Left lobe of liver (tissue), 2 donors: ENCODE measurements at places on chromosomes 13 and 19. TPM values are rescaled to one million over a fixed set of nuclear protein-coding genes. Genes with fewer than 3 reads are reported as not detected.

Gene PRX
- total RNA-seq = 0.70 TPM

Gene RFPL4A
- total RNA-seq = 1.0 TPM

Gene SBK2
- not detected for total RNA-seq

Gene GZMM
- total RNA-seq = 0.33 TPM

Gene ADGRL1
- total RNA-seq = 1.3 TPM

Gene NCAN
- 0.20 TPM for total RNA-seq

Gene CALR3
- total RNA-seq = not detected

Gene KLK2
- total RNA-seq = not detected

Gene SULT2A1
- total RNA-seq = 347 TPM

Gene SMAD9
- 0.70 TPM for total RNA-seq

Gene TMEM221
- 0.15 TPM for total RNA-seq

Gene CEACAM7
- total RNA-seq = not detected

Gene CNFN
- not detected for total RNA-seq

Gene MEIOSIN
- not detected for total RNA-seq

DNA sequence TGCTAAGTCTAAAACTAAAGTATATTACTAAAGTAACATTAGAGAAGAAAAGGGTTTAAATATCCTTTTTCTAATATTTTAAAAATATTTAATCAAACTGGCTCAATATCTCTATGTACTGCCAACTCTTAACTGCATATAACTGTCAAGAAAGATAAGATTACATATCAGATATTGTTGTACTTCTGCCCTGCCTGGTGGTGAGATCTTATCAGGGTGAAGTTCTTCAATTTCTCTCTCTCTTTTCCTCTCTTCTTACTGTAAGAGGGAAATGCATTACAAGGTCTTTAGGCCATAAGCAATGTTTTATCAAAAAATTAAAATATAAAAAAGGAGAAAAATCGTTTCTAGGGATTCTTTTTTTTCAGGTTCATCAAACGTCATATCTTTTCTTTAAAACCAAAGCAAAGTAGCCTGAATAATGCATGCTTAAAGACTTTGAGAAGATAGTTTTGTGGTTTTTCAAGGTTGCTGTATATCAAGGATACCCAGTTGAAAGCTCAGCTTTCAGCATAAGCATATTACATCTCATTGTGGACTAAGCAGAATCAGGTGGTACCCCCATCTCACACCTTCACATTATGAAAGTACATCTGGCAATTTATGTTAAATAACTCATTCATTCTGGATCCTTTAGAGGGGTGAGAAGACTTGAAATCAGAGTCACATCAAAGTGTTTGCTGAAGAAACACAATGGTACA is 1625.7 kb upstream of the SLC10A2 start:
- DNase-seq = no peak

- DNase-seq = no peak
Measured at GRCh38 chr13:50085063-50085462, 69.8 kb downstream of the KCNRG start.

DNA sequence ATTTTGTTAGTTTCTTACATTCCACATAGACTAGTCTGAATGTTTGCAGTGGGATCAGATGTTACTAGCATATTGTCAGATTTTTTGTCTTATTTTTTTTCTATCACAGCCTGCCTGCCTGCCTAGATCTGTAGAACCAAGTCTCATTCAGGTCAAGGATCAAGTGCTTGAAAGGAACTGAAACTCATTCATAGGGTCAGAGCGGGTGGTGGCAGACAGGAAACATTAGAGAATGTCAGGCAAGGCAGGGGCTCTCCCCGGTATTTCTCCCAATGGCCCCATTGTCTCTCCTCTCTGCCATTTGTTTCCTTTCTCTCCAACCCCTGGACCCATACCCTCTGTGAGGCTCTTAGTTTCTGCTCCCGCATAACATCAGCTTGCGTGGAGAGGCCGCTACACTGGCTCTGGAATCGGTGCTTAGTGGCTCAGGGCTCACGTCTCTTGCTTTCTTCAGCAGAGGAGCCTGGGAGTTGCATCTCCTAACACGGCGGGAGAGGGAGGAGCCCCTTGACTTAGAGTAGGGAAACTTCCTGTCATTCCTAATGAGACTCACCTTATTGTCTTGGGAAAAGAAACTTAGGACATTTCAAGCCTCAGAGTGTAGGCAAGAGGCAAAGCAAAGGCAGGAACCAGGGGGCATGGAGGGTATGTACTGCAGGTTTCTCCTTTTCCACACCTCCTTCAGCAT is 35.6 kb upstream of the SPATA13 start:
- DNase-seq = no peak

DNA sequence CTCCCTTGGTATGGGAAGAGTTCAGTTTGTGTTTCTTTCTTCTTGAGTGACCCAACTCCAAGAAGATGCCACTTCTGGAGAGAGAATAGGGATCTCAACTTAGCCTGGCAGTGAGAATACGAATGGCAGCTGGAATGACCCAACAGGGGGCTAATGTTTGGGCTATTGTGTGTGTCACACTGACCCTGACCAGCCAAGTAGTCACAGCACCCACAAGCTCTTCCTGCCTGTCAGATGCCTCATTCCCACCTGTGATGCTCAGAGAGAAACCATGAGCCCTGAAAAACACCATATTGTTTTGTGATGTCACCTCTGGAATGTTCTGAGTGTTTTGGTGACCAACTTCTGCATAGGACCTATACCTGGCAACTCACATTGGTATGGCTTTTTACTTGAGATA is at the start of gene CBY2:
Gene CBY2, plus strand, starts transcription at position 233 of the 400 bp plus-strand sequence. Its CDS starts 71 bp downstream, at position 304.
- no peak for DNase-seq

DNA sequence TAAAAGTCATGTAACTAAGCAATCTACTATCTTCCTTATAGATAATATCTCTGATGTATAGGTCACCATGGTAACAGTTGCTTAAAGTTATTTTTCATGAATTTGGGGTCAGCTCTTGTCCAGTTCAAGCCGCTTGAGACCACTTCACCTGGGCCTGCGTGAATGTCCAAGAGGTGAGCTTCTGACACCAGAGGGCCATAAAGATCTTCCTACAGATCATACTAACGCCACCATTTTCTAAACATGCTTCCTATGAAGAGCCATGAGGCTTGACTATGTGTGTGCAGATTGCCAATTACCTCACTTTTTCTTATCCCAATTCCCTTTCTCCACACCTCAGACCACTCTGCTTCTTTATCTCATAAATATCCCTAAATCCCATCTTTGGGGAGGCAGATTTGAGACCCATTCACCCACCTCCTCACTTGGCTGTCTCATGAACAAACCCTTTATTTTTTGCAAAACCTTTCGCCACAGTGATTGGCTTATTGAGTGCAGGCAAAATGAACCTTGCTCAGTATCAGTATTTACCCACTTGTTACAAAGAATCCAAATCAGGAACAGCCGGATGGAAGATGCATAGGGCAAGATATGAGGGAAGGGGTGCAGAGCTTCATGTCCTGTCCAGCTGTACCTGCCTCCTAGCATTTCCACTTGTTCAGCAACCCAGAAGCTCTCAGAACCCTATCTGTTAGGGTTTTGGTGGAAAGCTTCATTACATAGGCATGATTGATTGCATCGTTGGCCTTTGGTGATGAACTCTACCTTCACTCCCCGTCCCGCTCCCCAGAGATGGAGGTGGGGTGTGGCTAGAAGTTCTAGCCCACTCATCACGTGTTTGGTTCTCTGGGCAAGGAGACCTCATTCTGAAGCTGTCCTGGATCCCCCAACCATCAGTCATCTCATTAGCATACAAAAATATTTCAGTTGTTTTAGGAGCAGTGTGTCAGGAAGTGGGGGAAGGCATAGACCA is 34.2 kb downstream of the FAM187B start:
- DNase-seq = peak; percentile 66

DNA sequence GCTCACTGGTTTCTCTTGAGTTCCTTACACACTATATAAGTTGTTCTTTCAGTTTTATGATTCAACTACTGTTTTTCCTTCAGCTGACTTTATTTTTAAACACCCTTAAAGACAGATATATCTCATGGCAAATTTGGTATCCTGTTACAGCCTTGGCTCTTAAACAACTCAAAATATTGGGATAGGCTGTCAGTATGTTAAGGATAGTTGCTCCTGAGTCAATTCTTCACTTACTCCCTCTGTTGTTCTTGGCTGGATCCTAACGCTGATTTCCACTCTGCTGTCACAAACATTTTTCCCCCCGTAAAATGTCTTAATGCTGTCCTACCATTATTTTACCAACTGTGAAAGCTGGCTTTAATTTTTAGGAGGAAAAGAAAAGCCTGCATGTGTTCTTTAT is 1.2 kb downstream of the KCNRG start:
- DNase-seq = no peak

GRCh38 chr13:85194482-85194881 is 604.7 kb downstream of the SLITRK6 start:
- DNase-seq = no peak

DNA sequence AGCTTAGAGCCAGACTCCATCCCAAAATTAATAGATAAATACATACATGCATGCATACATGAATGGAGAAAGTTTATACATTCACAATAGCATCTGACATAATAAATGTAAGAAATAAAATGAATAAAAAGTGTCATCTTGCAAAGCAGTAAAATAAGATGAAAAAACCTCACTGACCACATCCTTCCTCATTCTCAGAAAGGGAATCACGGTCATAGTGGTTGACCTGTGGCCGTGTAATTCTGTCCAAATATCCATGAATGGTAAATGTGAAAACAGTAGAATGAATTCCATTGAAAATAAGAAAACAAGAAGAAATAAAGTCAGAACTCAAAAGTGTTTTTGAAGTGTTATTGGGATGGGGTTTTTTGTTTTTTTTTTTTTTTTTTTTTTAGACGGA is 9.8 kb upstream of the CDC42EP5 start:
- DNase-seq = no peak

GRCh38 chr13:104936304-104936703 is 1599.2 kb downstream of the EFNB2 start:
- no peak for DNase-seq

- no peak for DNase-seq
Measured at GRCh38 chr13:66933994-66934393, 296.1 kb downstream of the PCDH9 start.

GRCh38 chr13:33840402-33840801 is 22.5 kb downstream of the RFC3 start:
- DNase-seq = no peak

DNA sequence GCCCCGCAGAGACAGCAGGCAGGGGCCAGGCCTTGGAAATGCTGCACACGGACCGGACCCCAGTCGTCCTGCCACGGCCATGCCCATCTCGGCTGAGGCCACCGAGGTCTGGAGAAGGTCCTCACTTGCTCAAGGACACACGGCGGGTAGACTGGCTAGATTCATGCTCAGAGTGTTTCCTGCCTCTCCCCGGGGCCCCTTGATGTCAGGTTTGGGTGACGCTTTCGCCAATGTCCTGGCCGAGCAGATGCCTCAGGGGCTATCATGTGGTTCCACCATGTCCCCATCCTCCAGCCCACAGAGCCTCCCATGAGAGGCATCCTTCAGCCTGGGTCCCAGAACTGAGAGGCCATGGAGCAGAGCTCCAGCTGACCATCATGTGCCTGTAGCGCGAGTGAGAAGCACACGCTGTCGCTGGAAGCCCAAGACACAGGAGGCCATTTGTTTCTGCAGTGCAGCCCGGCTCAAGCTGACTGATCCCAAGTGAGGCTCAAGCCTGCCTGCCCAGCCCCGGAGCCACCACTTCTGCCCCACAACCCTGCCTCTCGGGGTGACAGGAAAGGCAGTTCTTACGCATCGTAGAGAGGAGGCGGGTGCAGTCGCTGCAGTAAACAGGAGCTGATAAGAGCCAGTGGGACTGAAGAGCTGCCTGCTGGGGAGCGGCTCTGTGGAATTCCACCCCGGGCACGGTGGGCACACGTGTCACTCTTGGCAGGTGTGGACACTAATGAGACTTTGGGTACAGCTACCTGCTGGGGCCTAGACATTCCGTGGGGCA is 53.9 kb upstream of the GAS6 start:
- peak; percentile 18 for DNase-seq

DNA sequence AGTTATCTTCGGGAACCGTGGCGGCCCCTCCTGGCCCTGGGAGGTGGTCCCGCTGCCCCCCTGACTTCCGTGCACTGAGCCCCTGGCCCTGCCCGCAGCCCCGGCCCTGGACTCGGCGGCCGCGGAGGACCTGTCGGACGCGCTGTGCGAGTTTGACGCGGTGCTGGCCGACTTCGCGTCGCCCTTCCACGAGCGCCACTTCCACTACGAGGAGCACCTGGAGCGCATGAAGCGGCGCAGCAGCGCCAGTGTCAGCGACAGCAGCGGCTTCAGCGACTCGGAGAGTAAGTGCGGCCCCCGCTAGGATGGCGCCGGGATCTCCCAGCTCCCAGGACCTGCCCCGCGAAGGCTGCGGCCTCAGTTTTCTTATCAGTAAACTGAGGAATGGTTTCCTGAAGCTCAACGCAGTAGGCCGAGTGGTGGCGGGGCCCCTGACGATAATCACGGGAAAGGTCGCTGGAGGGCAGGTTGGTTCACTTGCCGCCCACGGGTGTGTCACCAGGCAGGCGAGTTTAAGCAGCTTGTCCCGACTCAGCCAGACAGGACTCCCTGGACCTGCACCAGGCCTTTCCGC is 924 bp downstream of the RGCC start:
- DNase-seq = peak; percentile 55

DNA sequence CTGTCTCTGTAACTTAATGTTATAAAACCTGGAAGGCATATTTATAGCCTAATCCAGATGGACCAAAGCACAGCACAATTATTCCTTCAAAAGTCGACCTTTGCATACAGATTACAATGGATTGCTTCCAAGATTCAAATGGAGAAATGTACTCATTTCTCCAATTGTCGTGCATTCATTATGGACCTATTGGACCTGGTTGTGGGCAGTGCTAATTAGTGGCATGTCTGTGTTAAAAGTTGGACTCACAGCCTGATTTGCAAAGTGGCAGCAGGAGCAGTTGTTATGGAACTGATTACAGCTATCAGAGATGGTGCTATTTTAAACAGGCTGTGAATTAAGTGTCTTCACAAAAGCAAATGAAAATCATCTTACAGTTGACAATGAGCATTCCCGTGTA is 1529.3 kb upstream of the SLC10A2 start:
- DNase-seq = no peak
